ENCODE measurements at places on chromosomes 4 and X.
A peak's percentile ranks its signal among the peaks of the same experiment; 100 is the strongest.

DNA sequence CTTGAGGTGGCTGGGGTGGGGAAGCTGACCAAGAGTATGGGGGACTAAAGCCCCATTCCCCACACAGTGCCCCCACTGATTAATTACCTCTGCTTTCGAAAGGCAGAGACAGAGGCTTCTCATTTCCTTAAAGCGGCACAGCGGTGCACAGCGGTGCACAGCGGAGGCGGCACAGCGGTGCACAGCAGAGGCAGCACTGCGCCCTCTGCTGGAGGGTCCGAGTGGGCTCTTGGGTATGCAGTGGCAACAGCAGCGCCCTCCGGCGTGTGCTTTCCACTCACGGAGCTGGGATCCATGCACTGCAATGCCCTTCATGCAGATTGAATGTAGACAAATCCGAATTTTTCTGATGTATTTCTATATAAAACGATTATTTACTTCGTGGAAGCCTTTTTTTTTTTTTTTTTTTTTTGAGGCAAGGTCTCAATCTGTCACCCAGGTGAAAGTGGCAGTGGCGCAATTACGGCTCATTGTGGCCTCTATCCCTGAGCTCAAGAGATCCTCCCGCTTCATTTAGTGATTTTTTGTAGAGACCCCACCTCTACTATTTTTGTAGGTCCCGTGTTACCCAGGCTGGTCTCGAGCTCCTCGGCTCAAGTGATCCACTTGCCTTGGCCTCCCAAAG is 19.7 kb upstream of the PRPS2 start:
- DNase-seq, result peak; percentile 44

GRCh38 chrX:14027511-14028019 is 2.1 kb downstream of the GEMIN8 start:
- DNase-seq, result no peak

DNA sequence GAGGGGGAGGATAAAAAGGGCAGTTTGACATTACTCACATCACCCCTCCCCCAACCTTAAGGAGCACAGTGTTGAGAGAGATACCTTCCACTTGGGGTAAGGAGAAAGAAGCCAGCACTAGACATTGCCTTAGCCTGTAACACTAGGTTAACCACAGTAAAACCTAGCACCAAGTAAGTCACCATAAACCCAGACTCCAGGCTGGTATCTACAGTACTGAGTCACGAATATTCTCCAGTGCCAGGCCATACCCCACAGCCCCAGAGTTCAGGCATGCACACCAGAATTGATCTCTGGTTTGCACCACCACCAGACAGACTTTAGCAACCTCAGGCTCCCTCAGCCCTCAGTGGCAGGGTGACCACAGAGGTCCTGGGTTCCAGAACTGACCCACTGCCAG is 570.4 kb downstream of the PRR32 start:
- DNase-seq, result no peak

- no peak for DNase-seq
Observed at GRCh38 chr4:99855678-99856077, 38.5 kb downstream of the LAMTOR3 start.

DNA sequence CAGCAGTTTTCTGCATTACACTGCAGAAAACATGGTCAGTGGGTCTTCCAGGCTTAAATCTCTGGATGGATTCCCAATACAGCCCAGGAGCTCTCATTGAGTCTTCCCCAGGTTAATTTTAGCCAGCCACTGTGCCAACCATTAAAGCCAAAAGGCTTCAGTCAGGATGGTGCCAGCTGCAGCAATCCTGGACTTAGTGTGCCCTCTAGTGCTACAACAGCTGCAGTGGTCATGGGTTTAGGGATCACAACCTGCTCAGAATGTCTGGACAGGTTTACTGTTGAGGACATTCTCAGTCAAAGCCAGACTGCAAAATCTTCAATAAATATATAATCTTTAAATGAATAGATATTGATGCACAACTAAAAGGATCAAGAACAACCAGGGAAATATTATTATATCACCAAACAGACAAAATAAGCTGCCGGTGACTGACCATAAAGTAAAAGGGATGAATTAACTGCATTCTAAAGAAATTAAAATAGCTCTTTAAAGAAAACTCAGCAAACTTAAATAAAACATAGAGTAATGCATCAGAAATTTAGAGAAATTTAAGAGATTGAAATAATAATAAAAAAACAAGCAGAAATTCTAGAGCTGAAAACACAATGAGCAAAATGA is 639.9 kb downstream of the SPOCK3 start:
- DNase-seq, result no peak

All from activated effector memory CD4-positive, alpha-beta T cell treated with Interleukin-2 at 50 U/mL for 16 hours (primary cell).